Stimulated activated CD8-positive, alpha-beta memory T cell treated with anti-CD3 and anti-CD28 coated beads, Interleukin-4, amount 100 ng/mL, for 4 hours (primary cell): ENCODE measurements at places on chromosomes 3 and 15.

GRCh38 chr3:144900366-144900765, 928.7 kb downstream of the DIPK2A start:
- DNase-seq, result no peak

DNA sequence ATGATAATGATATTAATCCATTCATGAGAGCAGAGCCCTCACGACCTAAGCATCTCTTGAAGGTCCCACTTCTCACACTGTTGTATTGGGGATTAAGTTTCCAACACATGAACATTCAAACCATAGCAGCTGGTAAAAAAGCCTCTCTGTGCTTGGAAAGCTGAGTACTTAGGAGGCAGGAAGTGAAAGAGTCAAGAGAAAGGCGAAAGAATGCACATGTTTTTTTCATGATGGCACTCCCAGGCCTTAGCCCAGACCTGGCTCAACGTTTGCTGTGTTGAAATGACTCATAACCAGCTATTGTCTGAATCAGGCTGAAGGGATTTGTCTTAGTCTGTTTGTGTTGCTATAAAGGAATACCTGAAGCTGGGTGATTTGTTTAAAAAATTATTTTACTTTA, 84.4 kb upstream of the RGMA start:
- DNase-seq, result no peak

DNA sequence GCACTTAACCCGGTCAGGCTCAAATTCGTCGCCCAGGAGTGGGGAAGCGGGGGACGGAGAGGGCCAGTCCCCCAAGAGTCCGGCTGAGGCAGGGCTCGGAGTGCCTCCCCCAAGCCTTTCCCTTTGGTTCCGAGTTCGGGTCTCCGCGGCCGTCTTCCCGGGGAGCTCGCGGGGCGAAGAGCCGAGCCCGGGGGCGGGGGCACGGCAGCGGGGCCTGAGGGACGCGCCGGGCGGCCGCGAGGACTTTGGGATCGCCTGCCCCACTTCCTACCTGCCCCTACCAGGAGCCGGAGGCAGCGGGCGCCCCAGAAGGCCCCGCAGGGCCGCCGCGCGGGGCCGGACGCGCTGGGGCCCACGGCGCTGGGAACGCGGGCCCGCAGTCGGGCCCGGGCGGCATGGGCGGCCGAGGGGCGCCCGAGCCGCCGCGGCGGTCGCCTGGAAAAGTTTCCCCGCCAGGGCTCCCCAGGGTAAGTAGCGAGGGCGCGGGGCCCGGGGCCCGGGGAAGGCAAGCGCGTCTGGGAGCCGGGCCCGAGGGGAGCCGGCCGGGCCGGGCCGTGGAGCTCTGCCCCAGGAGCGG, 2.8 kb downstream of the FURIN start:
- no peak for DNase-seq

GRCh38 chr3:80682951-80683350, 915.2 kb upstream of the ROBO1 start:
- no peak for DNase-seq

GRCh38 chr3:81741216-81741615, 20.2 kb downstream of the GBE1 start:
- DNase-seq, result no peak

- no peak for DNase-seq
These were observed 166.2 kb downstream of the CHDH start for GRCh38 chr3:53680028-53680427.

- no peak for DNase-seq
These were observed 384.3 kb upstream of the RARB start for GRCh38 chr3:25043749-25044148.

DNA sequence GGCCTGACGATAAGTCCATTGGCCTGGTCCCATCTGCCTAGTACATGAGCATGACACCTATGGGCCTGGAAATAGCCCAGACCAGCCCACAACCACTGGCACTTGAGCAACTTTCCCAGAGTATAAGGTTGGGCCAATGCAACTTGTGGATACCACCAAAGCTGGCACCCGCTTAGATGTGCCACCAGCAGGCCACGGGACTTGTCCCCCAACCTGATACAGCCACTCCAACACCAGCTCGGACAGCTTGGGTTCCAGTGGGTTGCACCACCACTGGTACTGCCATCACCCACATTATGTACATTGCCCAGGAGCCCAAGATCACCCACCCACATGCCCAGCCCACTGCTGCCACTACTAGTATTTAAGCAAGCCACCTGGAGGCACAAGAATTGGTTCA, 381.2 kb downstream of the GBE1 start:
- DNase-seq, result no peak

DNA sequence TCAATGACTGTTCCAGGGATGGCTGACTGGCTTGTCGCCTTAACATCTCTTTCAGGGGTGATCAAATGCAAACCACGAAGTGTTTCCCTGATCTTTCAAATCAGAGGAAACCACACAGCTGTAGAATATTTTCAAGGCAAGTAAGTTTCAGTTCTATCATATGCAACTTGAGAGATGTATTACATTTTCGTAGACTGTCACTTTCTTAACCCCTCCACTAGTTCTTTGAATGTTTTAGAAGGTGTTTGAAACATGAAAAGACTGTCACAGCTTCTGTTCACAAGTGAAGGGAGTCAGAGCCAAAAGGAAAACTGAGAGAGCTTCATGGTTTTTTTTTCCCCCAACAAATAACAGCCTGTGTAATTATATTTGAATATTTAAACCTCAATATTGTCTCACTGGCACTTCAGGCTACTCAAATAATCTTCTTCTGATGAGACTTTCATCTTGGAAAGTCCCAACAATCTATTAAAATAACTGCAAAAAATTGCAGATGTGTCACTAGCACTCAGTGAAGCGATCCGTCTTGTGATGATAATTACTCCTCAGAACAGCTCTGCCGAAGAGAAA, 25.9 kb upstream of the CAPN7 start:
- DNase-seq, result no peak

GRCh38 chr3:56422316-56422715, 46.0 kb downstream of the ERC2 start:
- no peak for DNase-seq

- DNase-seq, result no peak
These were observed 908.4 kb downstream of the EPHA3 start for GRCh38 chr3:90015688-90016356.

DNA sequence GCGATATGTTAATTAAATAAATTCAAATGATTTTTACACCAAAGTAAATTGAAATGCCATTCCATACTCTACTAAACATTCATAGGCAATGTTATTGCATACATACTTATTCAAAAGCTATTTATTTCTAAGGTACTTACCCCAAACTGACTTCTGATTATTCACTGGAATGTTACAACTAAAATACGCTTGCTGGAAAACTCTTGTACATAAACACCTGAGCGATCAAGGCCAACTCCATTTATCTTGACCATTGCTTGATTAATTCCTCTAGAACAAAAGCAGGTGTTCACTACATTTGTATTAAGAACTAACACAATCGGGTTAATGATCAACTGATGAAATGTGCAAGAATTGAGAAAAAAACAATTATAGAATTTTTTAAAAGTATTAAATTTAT, at the start of gene SERPINI2:
SERPINI2 (minus strand) TSS at position 180 of the 400 bp plus-strand sequence. CDS start 2,208 bp downstream, outside the sequence.
- DNase-seq, result no peak

DNA sequence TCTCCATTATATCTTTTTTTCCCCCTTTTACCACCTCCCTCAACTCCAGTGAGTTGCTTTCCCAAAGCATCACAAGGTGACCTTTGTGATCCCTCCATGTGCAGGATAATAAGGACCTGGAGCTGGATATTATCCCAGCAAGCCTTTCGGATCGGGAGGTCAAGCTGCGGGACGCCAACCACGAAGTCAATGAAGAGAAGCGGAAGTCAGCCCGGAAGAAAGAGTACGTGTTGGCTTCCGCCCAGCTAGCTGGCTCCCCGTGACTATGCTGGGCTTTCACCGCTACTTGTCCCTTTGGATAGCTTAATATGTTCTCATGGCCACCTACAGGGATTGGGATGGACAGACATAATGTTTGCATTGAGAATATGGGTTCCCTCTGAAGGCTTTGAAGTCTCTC, 273.7 kb upstream of the UMPS start:
- no peak for DNase-seq

GRCh38 chr3:31892916-31893573, 88.0 kb downstream of the OSBPL10 start:
- no peak for DNase-seq

DNA sequence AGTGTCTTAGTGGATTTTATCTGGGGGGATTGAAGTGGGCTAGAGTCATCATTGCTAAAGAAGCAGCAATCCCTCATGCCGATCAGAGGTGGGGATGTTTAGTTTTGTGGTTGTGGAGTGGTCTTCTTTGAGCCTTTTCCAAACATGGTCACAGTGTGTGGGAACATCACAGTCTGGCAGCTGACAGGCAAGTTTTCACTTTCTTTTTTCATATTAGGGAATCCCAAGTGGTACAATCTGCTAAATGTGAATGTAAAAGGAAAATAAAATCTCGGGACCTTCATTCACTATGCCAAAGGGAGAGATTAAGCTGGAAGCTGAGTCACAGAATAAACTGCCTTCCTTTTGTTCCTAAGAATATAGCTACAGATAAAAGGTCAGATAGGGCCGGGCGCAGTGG, 10.4 kb upstream of the CX3CR1 start:
- DNase-seq, result no peak

DNA sequence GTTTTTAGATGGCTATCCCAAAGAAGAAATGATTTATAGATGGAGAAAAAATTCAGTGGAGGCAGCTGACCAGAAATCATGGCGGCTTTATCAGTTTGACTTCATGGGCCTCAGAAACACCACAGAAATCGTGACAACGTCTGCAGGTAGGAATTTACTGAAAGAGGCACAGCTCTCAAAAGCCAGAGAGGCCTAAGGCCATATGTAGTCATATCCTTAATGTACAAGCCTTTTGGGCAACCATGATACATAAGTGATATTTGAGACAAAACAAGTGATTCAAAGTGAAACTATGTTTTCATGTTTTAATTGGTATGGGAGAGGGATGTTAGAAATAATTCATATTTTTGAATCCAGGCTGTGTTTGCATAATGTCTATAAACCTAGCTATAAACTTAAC, 509.7 kb downstream of the GABRG3 start:
- DNase-seq, result no peak

DNA sequence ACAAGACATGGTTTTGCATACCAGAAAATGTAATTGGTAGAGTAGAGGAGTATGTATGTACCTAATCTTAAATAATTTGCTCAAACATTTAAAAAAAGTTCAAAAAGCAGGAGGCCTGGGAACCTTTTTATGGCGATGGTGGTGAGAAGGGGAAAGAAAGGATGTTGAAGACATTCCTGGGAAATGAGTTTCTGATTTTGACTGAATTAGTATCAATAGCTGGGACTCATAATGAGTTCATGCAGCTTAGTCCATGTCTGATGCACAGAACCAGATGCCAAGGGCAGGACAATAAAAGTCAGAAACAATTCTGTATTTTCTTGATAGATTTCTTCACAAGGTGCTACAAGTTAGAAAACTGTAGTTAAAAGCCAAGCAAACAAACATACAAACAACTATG, 395.3 kb downstream of the GAP43 start:
- DNase-seq, result no peak

- no peak for DNase-seq
These were observed 122.5 kb upstream of the GAP43 start for GRCh38 chr3:115500795-115501194.

GRCh38 chr3:174397848-174398247, 461.3 kb upstream of the NAALADL2 start:
- DNase-seq, result no peak

DNA sequence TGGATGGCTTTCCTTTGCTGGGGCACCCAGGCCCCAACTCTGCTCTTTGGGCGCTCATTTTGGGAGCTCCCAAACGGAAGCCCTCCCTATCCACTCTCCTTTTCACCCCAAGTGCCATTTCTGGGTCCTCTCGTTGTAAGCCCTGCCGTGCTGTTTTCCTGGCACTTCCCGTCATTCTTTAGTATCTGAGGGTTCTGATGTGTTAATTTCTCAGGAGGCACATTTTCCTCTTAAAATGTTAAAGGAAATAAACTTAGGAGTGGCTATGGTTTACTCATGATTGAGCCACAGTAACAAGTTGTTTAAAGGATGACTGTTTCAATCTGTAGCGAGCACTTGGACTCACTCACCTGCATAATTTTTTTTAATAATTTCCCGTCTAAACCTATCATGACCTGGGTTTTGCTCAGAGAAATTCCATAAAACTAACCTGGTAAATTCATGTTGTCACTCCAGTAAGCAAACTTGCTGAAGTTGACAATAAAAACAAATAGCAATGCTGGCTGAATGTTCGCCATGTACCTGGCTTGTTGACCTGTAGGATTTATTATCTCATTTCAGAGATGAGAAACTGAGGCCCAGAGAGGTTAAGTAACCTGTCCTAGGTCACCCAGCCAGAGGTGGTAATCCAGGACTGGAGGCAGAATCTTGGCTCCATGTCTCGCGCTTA, 10.6 kb downstream of the ALDH1A3 start:
- DNase-seq, result no peak
